ENCODE measurements at places on chromosomes 1 and 21.

GRCh38 chr1:93845538-93846205 is 33.3 kb downstream of the DNTTIP2 start:
- DNase-seq: no peak

- DNase-seq: no peak
Measured at GRCh38 chr21:33618407-33618806, 23.1 kb downstream of the CRYZL1 start.

DNA sequence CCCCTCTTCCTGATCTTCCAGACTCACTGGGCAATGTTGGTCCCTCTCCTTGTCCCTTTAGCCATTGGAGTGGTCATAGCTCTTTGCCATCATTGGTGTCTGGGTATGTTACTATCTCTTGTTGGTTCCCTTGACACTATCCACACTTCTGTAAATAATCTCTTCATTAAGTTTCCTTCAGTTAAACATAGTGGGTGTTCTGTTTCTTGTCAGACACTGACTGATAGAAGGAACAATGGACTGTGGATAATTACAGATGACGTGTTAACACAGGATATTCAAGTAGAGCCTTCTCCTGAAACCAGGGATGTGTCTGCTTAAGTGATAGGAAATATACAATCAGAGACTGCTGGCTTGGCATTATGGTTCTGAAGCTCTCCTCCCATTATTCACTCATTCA is 458.3 kb upstream of the USP24 start:
- DNase-seq: no peak

DNA sequence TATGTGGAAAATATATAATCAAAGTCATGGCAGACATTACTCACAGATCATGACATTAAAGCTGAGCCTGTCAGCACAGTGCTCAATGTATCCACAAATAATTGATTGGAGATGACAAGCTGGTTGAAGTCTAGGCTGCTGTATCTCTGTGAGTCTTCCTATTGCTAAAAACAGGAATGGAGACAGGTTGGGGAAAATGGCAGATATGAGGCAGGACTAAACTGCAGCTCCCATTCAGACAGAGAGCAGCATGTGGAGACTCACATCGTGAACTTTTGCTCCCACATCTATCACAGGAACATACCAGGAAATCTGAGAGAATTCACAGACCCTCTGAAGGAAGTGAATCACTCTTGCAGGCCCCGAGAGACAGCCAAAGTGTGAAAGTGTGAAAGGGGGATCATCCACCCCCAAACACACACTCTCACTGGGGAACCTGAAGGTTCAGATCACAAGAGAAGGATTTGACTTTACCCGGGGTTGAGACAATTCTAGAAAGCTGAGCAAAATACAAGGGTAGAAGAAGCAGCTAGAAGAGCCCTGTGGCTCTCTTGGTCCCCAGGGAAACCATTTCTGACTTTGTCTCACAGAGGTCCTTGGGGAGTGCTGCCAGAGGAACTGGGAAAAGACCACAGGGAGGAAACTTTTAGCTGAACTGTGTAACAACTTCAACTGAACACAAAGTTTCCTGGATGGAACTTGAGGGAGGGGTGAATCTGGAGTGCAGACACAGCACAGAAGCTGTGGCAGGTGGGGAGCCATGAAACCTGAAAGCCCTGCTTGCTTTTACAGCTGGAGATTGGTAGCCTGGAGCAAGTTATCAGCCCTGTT is 173.4 kb downstream of the S1PR1 start:
- no peak for DNase-seq

- DNase-seq: no peak
Measured at GRCh38 chr21:18155508-18156193, 89.0 kb upstream of the CHODL start.

DNA sequence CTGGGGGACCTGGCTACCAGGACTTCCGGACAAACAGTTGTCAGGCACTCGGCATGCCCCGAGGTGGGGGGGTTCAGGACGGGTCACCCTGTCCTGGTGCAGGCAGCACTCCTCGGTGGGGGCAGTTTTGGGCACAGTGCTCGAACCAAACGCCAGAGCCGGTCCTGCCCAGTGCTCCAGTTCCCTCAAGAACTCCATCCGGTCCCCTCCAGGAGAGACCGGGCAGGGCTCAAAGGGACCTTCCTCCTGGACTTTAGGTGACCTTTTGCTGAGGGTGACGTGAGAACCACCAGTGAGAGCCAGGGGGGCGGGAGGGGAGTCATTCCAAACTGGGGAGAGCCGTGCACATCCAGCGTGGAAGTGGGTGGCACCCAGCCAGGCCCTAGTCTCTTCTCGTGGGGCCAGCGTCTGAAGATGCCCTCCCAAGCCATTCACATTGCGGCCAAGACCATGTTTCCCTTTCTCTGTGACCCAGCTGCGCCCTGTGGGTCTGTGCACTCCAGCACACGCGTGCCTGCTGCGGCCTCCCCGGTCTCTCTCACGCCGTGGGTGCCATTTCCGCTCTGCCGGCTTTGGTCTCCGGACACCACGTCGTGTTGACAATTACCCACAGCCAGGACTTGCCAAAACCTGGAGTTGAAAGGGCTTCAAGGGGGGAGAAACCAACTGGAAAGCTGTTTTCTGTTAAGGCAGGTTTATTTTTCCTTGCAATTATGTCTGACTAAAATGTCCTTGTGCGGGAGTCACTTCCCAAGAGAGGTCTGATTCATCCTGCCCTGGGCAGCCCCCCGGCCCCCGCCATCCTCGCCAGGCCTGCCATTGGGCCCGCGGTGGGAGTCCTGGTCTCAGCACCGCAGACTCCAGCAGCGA is 178.8 kb upstream of the ARHGEF16 start:
- DNase-seq: no peak

DNA sequence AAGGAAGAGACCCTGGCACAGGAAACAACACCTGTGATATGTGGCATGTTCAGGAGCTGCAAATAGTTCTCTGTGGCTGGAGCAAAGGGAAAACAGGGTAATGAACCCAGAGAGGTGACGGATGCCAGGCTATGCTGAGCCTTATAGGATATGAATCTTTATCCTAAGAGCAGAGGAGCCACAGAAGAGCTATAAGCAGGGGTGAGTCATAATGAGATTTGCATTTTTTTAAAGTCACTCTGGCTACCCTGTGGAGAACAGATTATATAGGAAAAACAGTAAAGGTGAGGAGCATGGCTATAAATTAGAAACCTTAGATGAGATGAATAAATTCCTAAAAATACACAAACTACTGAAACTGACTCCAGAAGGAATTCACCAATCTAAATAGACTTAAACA is 12.8 kb upstream of the MPL start:
- DNase-seq: no peak
